ENCODE measurements at places on chromosomes 4 and X.
A peak's percentile ranks its signal among the peaks of the same experiment; 100 is the strongest.

GRCh38 chr4:100938698-100939097 is 408.6 kb downstream of the PPP3CA start:
- no peak for DNase-seq

- peak; percentile 65 for DNase-seq
Measured at GRCh38 chrX:109714340-109714958, 18.6 kb downstream of the ACSL4 start.

DNA sequence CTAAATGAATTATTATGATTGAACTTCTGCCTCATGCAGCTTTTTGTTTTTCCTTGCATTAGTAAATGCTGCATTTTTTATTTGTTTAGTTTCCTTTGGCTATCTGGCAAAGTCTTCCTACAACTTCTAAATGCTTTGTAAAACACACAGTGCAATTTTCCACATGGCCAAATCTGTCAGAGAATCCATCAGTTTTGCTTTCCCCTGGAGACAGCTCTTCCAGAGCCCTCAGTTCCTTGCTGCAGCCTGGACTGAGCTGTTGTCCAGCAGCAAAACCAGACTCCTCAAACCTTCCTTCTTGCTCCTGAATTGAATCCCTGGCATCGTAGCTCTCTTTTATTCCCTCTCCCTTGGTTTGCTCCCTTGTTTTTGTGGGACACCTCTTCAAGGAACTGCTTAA is 42.6 kb downstream of the MED28 start:
- no peak for DNase-seq

GRCh38 chr4:89365776-89366175 is 58.2 kb upstream of the GPRIN3 start:
- no peak for DNase-seq

DNA sequence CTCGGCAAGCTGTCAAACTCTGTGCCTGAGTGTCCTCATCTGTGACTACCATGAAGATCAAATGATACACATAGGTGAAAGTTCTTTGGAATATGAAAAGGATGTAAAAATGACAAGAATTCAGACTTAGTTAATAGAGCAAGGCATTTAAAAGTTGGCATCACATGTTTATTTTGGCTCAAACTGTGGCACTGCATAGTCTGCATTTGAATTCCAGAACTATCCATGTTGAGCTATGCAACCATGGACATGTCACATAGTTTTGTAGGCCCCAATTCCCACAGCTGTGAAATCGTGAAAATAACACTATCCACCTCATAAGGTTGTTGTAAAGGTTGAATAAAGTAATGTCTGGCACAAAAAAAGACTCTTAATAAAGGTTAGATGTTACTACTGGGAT is 33.9 kb downstream of the AFF2 start:
- no peak for DNase-seq

DNA sequence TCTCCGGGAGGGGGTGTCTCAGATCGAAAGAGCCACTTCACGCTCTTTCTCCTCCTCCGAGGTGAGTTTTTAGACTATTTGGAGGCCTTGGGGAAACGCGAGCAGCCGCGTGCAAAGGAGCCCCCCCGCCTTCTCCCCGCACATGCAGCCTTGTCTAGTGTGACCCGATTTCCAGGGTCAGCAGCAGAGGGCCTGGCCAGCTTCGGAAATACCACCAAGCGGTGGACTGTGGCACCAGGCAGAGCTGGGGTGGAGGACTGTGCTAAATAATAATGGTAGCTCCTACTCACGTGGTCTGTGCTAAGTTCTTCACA is 79.3 kb upstream of the BCOR start:
- DNase-seq = no peak

DNA sequence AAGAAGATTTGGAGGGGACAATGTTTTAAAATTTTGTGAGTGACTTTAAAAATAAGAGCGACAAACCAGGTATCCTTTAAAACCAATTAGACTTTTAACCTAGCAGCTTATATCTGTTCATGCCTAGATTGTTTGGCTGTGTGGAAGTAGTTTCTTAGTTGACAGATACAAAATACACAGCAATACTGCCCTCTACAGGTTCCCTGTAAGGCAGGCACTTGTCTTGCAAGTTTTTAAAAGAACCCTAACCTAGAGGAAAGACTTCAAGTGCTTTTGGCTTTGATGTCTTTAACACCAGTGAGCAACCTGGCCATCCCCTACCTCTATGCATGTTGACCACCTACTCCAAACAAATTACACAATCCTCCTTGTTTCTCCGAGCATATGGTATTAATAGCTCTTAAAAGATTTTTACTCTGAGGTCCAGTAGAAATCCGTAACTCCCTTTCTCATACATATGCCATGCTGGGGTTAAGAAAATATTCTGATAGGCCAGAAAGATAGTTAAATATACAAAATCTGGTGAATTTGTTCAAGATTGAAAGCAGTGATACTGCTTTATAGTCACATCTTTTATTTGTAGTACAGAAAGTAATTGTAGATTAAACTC is 273.0 kb downstream of the ARHGAP24 start:
- DNase-seq = peak; percentile 44

DNA sequence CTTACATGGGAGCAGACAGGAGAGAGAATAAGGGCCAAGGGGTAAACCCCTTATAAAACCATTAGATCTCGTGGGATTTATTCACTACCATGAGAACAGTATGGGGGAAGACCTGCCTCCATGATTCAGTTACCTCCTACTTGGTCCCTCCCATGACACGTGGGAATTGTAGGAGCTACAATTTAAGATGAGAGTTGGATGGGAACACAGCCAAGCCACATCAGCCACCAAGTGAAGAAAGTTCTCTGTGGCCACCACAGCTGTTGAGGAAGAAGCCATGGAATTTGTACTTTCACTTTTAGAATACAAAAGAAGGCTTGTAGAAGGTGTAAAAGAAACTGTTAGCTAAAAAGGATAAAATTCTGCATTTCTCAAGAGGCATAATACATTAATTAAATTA is 67.0 kb upstream of the CXorf51A start:
- no peak for DNase-seq

DNA sequence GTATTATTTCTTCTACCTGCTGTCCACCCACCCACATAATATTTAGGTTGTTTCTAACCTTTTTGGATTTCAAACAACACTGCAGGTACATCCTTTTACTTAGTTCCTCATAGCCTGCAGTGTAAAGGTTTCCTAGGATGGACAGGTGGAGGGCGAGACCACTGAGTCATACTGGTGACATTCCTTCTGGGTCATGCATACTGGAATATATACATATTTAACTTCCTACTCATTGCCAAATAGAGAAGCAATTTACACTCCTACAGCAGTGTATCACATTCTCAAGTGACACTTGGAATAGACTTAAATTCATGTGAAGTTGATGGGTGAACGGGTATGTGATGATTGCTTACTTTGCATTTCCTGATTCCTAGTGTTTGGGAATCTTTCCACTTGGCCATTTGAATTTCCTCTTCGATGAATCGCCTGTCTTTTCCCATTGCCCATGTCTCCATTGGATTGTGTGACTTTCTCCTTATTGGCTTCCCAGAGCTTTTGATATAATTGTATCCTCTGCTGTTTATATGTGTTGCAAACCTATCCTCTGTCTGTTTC is 8.2 kb upstream of the PPP2R2C start:
- DNase-seq = peak; percentile 67

GRCh38 chrX:129739578-129739977 is 799 bp downstream of the XPNPEP2 start:
- DNase-seq = no peak

DNA sequence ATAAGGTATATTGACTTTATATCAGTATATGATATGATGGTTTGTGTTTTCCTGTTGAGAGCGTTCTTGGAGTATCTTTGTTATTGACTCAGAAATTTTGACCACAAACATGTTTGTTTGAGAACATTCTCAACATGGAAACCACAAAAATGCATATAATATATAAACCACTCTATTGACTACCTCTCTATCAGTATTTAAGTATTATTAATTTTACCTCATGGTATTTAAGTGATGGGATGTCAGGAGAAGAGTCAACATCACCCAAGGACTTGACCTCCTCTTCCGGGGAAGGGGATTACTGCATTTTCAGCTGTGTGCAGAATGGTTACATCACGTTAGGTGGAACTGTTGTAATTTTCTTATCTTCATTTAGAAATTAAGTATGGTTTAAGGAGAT is 54.3 kb upstream of the PUDP start:
- DNase-seq = no peak

GRCh38 chr4:92122911-92123310 is 180.9 kb upstream of the GRID2 start:
- DNase-seq = no peak

DNA sequence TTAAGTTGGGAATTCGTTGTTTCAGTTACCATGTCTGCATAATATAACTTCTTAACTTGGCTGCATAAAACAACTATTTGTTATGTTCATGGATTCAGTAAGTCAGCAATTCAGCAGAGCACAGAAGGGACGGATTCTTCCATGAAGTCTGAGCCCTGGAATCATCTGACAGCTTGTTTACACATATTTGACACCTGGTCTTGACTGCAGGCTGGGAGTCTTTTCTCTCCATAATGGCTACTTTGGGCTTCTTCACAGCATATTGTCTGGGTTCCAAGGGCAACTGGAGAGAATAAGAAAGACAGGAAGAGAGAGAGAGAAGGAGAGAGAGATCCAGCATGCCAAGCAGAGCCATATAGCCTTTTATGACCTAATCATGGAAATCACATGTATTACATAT is 23.1 kb downstream of the CENPC start:
- no peak for DNase-seq

DNA sequence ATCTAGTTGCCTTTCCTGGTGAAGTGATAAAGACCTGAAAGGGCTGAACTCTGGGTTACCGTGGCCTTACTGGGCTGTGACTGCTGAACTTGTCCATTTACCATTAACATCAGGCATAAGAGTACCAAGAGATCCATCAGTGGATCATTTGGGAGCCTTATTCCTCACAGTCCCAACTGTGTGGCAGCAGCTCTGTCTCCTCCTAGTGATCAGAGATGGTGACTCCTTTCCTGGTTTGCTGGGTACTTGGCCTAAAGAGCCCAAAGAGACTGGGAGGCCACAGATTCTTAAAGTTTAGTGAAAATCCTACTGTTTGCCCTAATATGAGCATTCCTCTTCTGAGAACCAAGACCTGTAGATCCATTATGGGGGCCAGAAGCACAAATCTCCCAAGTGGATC is 56.3 kb upstream of the ATP6AP2 start:
- no peak for DNase-seq

GRCh38 chrX:23003116-23003515 is 3.4 kb downstream of the DDX53 start:
- DNase-seq = no peak

DNA sequence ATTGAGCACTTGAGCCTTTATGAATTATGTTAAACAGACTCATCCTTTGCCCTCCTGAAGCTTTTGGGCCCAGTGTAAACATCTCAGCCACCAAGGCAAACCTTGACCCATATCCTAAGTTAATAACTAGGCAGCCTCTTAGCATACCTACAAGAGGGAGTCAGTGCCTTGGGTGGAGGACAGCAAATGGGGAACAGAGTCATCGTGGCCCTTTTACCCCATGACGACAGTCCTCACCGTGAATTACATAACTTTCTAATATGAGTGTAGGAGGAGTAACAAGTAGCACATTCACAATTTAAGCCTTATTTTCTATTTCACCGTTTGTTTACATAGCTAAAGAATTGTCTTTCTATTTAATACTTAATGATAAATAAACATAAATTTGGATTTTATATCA is 16.8 kb downstream of the CLDN22 start:
- DNase-seq = no peak

- no peak for DNase-seq
Measured at GRCh38 chr4:52685316-52685715, 26.2 kb upstream of the USP46 start.

GRCh38 chrX:39196192-39197102 is 395.2 kb downstream of the MID1IP1 start:
- DNase-seq = peak; percentile 76

- DNase-seq = peak; percentile 9
Measured at GRCh38 chr4:32519060-32519459, 1798.9 kb downstream of the PCDH7 start.

DNA sequence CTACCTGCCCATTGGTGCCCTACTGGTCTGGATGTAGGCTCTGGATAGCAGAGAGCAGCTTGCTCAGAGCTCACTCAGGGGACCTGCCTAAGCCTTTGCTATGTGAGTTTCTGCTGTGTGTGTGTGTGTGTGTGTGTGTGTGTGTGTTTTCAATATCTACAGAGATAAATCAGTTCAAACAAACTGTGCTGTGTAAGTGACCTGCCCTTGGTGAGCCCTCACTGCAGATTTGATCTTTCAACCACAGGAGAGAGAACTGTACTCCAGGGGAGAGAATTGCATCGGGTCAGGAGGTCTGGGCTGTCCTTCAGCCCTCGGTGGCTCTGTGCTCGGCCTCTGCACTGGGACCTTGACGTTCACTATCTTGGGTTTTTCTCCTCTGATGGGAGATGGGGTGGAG is 35.0 kb upstream of the CDKN2AIP start:
- DNase-seq = no peak

- peak; percentile 15 for DNase-seq
Measured at GRCh38 chr4:23733476-23733875, 156.4 kb downstream of the PPARGC1A start.

- peak; percentile 88 for DNase-seq
Measured at GRCh38 chrX:10633722-10634121, 13.3 kb upstream of the MID1 start.

DNA sequence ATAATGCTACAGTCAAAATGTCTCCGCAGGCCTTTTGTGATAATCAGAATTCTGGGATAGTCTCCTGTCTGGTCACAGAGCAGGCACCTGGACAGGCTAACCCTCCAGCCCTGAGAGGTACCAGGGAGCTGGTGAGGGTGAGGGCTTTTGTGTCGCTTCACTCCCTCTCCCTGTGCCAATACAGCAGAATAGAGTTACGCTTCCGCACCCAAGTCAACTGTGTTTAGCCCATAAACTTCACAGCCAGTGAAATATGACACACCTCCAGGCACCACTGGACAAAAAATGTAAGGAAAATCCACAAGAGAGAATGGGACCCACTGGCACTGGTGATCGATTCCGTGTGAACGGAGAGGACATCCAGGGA is 1.3 kb downstream of the GAK start:
- DNase-seq = no peak

- DNase-seq = no peak
Measured at GRCh38 chr4:98619180-98619579, 39.2 kb downstream of the TSPAN5 start.

GRCh38 chr4:1596393-1596792 is 87.7 kb downstream of the FAM53A start:
- DNase-seq = no peak

GRCh38 chrX:39242187-39242586 is 440.9 kb downstream of the MID1IP1 start:
- DNase-seq = peak; percentile 4

- no peak for DNase-seq
Measured at GRCh38 chrX:15129412-15129811, 140.5 kb downstream of the ASB9 start.

All from RCC 7860 (cell line).